ENCODE measurements at places on chromosomes 1 and 21.

DNA sequence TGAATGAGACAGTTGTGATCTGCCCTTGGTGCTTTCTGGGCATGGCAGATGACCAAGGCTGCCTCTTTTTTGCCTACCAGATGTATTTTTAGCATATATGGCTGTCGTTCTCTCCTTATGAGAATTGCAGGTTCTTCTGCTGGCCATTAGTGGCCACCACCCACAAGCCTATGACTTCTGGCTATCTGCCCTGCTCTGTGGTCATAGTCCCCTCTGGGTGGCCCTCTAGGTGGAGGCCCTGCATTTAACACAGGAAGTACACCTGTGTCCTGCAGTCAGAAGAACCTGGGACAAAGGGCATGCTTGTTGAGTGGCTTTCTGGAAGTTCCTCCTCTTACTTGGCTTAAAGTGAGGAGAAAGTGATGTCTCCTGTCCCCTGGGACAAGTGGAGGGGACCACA is 6.5 kb downstream of the FCAMR start:
- DNase-seq, result no peak

GRCh38 chr1:208078752-208079151 is 165.4 kb downstream of the PLXNA2 start:
- no peak for DNase-seq

DNA sequence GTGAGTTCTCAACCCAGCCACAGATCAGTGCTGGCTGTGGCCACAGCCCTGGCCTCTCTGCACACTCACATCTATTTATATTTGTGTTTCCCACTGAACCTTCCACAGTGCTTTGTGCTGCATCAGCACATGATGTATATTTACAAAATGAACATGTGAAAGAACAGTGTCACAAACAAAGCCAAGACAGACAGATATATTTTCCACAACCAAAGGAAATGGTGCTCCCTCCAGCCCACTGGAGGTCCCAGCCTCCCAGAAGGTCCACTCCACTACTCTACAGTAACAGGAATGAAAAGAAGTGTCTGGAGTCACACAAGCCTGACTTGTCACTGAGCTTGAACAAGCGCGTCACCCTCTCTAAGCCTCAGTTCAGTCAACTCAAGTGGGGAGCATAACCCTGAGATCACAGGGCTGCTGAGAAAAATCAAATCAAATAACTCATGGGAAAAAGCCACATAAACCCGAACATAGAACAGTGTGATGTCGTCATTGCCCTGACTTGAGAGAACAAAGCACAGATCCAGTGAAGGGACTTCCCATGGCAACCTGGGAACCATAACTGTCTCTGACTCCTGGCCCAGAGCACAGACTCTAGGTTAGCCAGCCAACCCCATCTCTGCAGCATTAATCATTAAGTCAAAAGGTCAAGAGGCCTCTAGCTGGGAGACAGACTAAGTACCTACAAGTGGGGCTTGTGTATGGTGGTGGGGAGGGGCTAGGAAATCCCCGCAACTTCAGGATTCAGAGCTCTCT is 121.2 kb downstream of the TRABD2B start:
- DNase-seq, result no peak

GRCh38 chr1:43991476-43992231 is at the start of gene CCDC24:
CCDC24 (plus strand) TSS chr1:43991599; CDS start chr1:43991879, 280 bp downstream.
- DNase-seq, result peak; percentile 84

All from LoVo (cell line).